Tibial nerve (tissue), 4 donors: ENCODE measurements at places on chromosomes 11 and 22. TPM values are rescaled to one million over a fixed set of nuclear protein-coding genes. Genes with fewer than 3 reads are reported as not detected.

SBF2 gene
- 81.1 TPM for total RNA-seq

GRCh38 chr11:102626676-102627075 is 1.5 kb upstream of the MMP20 start:
- no peak overlapping the region for H3K27ac ChIP-seq
- H3K27me3 ChIP-seq, result no peaks in the 10 kb centered on the region
- no peaks in the 10 kb centered on the region for H3K36me3 ChIP-seq

- H3K36me3 ChIP-seq, result no peaks in the 10 kb centered on the region
- H3K27ac ChIP-seq, result no peak overlapping the region
- H3K4me3 ChIP-seq, result no peak overlapping the region
- peaks cover 12% of the 10 kb centered on the region for H3K4me1 ChIP-seq
Measured at GRCh38 chr11:18720091-18720807, 5.7 kb downstream of the IGSF22 start.

- peak overlapping the region; percentile 95 for H3K27ac ChIP-seq
- no peaks in the 10 kb centered on the region for H3K36me3 ChIP-seq
- DNase-seq, result no peak
Measured at GRCh38 chr22:46074771-46075551, 75.4 kb upstream of the PPARA start.

OR5B21 gene
- total RNA-seq, result not detected

GSTT2B gene
- 17.8 TPM for total RNA-seq

DNA sequence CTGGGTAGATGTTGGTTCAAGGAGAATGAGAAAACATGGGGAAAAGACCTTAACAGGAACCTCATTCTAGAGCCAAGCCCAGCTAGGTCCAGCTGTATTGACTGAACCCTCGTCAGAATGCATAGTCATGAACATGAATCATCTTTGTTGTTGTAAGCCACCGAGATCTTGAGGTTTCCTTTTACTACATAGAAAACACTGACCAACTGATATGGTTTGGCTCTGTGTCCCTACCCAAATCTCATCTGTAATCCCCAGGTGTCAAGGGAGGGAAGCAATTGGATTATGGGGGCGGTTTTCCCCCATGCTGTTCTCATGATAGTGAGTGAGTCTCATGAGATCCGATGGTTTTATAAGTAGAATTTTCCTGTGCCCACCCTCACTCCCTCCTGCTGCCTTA is 19.4 kb upstream of the PHOX2A start:
- no peak for DNase-seq
